G401 (cell line): ENCODE measurements at places on chromosomes 3 and 15.
A peak's percentile ranks its signal among the peaks of the same experiment; 100 is the strongest.

DNA sequence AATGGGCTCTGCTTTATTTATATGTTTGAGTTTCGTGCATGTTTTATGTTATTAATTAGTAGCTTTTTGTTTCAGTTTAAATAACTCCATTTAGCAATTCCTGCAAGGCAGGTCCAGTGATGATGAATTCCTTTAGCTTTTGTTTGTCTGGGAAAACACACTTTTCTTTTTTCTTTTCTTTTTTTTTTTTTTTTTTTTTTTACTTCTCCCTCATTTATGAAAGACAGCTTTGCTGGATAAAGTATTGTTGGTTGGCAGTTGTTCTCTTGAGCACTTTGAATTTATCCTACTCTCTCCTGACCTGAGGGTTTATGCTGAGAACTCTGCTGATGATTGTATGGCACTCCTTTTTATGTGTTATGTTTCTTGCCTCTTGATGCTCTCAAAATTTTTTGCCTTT lies 35.7 kb downstream of the TMEM39A start:
- no peak for DNase-seq

DNA sequence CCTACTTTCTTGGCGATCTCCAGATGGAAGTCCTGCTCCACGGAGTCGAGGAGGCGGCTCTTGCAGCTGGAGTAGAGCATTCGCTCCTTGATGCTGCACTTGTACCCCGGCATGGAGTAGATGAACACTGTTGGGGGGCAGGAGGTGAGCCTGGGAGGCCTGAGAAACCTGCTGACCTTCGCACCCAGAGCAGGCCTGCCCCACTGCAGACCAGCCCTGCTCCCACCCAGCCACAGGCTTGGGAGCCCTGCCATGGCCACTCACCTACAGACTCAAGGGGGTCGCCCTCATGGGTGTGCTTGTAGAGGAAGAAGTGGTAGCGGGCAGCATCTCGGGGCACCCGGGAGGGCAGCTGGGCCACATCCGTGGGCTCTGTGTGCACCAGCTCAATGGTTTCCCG lies 4.2 kb upstream of the TLR9 start:
- DNase-seq = no peak

- peak; percentile 13 for DNase-seq
These were observed 6.8 kb upstream of the MFSD1 start for GRCh38 chr3:158794936-158795518.

- no peak for DNase-seq
These were observed 18.4 kb downstream of the CTXND1 start for GRCh38 chr15:80233581-80233980.
